ENCODE measurements at places on chromosomes 7 and 10.
A peak's percentile ranks its signal among the peaks of the same experiment; 100 is the strongest.

DNA sequence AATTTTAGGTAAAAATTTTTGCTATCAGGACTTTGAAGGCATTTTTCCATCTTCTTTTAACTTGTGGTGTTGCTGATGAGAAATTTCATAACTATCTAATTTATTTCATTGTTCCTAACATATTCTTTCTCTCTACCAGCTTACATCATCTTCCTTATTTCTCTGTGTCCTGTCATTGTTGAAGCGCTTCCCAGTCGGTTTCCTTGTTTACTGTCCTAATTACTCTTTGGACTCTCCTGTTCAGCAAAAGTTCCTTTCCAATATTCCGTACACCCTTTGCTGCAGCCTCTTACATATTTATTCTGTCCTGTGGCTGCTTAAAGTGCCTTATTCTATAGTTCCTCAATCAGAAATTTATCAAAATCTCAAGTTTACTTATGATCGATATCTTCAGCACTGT, 609.0 kb upstream of the FZD8 start:
- DNase-seq = no peak

- no peak for DNase-seq
Observed at GRCh38 chr7:11313801-11314200, 340.1 kb downstream of the PHF14 start.

DNA sequence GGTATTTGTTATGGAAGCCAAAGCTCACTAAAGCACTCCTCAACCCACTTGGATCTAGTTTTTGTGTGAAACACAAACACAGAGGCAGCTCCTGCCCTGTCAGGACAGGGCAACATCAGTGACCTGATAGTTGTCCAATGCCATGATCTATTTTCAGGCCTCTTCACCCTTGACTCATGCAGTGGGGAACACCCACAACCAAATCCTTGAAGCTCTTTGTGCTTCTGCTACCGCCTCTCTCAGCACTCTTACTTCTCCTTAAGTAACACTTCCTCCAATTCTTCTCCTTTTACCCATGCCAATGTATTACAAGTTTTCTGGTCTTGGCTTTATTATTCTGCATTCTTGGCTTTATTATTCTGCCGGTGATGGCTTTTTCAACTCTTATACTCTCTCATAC, 425.3 kb downstream of the INHBA start:
- DNase-seq = no peak

- DNase-seq = no peak
Observed at GRCh38 chr7:133290041-133290440, 37.2 kb downstream of the EXOC4 start.

DNA sequence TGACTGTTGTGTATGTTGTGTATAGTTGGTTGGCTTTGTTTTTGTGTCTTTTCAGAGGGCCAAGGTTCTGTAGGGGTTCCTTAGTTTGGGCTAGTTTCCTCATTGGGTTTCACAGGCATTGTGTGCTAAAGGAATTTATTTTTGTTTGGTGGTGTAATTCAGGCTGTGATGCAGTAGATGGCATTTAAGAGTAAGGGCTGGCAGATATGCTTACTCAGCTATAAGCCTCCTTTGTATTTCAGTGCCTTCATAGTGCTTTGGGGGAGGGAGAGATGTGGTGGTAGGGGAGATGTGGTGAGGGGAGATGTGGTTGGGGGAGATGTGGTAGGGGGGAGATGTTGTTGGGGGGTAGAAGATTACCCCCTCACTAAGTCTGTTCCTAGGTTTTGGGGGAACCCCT, 91.7 kb downstream of the SLC25A40 start:
- DNase-seq = no peak

GRCh38 chr7:147765301-147765700, 825.3 kb upstream of the C7orf33 start:
- no peak for DNase-seq

DNA sequence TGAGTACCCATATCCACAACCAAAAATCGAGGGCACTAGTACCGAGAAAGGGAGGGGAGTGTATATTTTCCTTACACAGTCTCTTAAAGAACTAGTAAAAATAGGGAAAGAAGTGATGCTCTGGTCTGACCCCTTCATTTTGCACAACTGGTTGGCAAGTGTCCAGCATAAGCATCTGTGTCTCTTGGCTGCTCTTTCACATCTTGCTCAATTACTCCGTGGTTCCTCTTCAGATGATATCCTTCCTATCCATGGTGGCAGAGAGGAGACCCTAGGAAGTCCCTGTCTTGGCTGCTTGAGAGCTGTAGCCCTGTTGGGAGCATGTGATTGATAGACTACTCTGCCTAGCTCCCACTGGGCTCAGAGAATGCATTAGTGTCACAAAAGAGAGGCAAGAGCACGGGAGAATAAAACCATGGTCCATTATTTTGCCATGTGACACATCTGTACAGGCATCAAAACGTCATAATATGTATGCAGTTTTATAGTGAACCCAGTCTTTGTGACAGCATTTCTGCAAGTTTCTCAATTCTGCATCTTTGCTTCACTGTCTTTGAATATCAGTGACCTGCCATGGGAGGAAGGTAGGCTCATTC, 111.8 kb upstream of the ANKRD1 start:
- no peak for DNase-seq

DNA sequence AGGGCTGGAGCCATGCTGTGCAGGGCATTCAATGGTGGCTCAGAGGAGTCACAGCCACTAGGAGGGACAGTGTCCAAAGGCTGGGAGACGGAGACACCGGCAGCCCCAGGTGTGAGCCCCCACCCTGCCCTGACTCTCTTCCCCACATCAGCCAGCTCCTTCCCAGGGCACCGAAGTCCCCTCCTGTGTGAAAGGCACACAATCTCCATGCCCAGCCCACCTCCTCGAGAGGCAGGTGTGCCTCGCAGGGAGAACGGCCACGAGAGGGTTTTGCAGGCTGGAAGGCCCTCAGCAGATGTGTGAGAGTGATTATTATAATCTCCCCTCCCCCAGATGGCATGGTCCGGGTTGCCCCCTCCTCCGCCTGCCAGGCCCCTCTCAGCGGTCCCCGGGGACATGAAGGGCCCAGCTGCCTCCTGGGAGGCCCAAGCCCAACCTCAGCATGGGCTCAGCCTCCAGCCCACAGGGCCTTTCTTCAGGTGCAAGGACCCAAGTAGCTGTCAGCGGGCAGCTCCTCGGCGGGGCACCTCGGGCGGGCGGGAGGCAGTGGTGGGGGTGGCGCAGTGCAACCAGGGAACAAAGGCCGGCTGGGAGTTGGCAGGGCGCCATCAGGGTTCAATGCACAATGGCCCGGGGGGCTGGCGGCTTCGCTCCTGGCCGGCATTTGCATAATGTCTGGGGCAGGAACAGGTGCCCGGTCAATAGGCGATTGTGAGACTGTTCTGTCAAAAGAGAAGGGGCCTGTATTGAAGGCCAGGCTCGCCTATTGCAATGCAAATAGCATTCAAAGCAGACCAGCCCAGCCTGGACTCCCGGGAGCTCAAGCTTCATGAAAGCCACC, 155.3 kb upstream of the ZMIZ1 start:
- no peak for DNase-seq

- no peak for DNase-seq
Observed at GRCh38 chr7:41879403-41879802, 176.5 kb upstream of the INHBA start.

- no peak for DNase-seq
Observed at GRCh38 chr7:105277341-105277740, 111.4 kb downstream of the SRPK2 start.

GRCh38 chr10:110285501-110285900, 19.2 kb downstream of the SMNDC1 start:
- no peak for DNase-seq

- no peak for DNase-seq
Observed at GRCh38 chr7:128076196-128076795, 45.1 kb upstream of the LRRC4 start.

- no peak for DNase-seq
Observed at GRCh38 chr7:80070391-80070790, 64.2 kb upstream of the GNAI1 start.

GRCh38 chr7:21941611-21942141, 4.0 kb downstream of the CDCA7L start:
- DNase-seq = no peak

GRCh38 chr7:79828866-79829265, 305.8 kb upstream of the GNAI1 start:
- DNase-seq = no peak

DNA sequence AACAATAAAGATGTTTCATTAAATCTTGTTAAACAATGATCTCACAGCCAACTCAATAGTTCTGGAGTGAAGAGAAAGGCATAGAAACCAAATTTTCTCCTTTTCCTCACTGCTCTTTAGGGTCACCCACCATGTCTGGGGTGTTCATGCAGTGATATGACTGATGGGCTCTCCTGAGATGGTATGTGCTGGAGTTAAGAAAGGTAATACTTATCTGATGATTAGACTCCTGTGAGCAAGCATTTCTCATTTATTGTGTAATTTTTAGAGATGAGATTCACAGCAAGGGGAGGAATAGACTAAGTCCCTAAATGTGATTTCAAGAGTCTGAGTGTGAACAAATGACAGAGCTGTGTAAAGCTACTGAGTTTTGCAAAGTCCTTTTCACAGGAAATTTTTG, 1361.3 kb upstream of the CELF2 start:
- DNase-seq = no peak

- DNase-seq = peak; percentile 74
Observed at GRCh38 chr7:2082139-2082998, 150.4 kb downstream of the MAD1L1 start.

GRCh38 chr10:92719991-92720830, 30.5 kb downstream of the HHEX start:
- no peak for DNase-seq

DNA sequence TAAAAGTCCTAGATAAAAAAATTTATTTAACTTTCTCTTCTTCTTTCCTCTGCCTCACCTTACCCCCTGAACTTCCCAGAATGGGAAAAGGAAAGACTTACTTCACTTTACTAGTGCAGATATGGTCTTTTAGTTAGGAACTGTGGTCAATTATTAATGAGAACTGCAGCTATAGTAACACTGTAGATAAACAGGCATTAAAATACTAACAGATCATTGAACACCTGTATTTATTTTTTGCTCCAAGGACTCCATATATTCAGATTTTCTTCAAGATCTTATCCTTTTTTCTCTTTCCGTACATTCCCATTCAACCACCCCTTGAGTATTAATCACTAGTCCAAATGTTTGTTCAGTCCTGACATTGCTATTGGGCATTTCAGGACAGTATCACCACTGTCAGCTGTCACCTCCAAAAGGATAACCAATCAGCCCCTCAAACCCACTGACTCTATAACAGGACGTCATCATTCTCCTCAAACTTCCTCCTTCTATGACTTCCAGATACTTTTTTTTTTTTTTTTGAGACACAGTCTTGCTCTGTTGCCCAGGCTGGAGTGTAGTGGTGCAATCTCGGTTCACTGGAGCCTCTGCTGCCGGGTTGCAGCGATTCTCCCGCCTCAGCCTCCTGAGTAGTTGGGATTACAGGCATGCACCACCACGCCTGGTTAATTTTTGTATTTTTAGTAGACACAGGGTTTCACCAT, 4.2 kb downstream of the CPVL start:
- DNase-seq = no peak

DNA sequence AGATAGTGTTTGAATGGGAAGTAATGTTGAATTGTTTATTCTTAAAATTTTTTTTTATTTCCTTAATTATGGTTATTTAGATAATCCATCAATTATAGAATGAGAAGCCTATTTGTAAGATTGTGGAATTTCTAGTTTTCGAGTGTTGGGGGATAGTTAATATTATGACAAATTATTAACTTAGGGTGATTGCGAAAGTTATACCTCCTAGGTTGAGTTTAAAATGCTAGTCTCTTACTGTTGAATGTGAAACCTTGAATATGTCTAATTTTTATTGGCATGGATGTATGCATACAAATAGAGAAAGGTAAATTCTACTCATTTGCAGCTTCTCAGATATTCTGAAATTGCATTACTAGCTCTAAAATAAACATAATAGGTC, 43.2 kb downstream of the BICC1 start:
- no peak for DNase-seq

DNA sequence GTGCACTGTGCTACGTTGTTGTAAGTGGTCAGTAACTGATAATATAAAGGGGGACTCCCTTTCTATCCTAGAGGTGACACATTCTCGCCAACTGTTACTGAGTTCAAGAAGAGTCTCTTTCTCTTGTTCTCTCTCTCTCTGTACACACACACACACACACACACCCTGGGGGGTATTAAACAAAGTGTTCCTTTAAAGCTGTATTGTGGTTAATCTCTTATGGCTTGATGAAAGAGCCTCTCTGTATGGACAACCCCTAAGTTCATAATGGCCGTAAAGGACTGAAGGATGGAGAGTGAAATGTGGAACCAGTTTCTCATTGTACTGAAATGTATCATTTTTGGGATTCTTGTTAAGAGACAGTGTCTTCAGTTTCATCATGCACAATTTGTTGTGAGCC, 145.2 kb upstream of the BMPER start:
- DNase-seq = no peak

DNA sequence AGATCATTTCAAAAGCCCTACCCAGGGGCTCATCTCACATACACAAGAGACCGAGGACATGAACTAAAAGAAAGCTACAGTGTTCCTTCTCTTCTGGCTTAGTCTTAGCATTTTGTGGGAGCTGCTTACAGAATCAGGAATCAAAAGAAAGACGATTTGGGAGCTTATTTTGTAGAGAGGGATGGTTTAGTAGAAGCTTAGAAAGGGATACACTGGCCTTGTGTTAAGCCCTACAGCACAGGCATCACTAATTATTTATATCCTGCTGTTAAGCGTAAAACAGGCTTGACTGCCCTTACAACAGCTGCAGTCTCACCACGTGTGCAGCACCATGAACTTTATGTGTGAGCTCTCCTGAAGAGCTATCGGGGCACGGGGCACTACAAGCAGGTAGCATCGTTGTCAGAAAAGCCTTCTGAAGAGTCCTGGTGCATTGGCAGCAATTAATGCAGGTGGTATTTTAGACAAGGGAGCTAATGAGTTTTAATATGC, 798.3 kb downstream of the NXPH1 start:
- DNase-seq = no peak

DNA sequence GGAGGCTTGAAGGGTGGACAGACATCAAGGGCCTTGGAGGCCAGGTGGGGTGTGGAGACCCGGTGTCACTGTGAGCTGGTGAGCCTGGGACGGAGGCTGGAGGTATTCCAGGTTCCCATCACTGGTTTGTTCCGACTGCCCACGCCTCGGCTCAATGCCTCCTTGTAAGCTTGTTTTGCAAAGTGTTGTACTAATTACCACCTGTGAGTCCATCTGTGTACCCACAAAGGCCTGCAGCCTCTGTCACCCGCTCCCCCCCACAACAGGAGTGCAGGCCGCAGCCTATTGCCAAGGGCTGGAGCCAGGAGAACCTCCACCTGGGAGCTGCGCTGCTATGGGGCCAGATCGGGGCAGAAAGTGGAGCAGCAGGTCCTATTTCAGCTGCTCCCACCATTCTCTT, 521.8 kb upstream of the DPP6 start:
- DNase-seq = no peak

GRCh38 chr10:132294561-132295318, 13.0 kb downstream of the STK32C start:
- DNase-seq = no peak

- no peak for DNase-seq
Observed at GRCh38 chr10:47076949-47077361, 165.7 kb downstream of the PTPN20 start.

GRCh38 chr7:10316488-10316887, 657.2 kb upstream of the PHF14 start:
- no peak for DNase-seq
